Stimulated activated CD4-positive, alpha-beta T cell treated with anti-CD3 and anti-CD28 coated beads, Interleukin-2, amount 100 ng/mL, for 24 hours (primary cell): ENCODE measurements at places on chromosomes 1 and 21.
A peak's percentile ranks its signal among the peaks of the same experiment; 100 is the strongest.

- DNase-seq = no peak
Observed at GRCh38 chr1:240820816-240821215, 208.9 kb upstream of the GREM2 start.

DNA sequence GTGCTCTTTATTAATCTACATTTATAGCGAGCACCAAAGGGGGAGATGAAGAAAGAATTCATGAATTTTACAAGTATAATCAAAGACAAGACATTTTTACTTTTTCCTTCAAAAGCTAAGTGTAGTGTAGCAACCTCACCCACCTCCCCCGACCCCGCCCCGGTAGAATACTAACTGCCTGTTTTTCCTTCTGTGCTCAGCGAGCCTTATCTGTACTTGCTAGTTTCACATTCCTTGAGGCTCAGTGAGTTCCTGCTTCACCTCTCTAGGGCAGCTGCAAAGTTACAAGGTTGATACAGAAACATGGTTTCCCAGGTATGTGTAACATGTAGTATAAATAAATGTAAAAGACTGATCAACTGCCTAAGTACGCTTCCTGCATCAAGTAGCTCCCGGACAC is 86.5 kb downstream of the LIPI start:
- no peak for DNase-seq

DNA sequence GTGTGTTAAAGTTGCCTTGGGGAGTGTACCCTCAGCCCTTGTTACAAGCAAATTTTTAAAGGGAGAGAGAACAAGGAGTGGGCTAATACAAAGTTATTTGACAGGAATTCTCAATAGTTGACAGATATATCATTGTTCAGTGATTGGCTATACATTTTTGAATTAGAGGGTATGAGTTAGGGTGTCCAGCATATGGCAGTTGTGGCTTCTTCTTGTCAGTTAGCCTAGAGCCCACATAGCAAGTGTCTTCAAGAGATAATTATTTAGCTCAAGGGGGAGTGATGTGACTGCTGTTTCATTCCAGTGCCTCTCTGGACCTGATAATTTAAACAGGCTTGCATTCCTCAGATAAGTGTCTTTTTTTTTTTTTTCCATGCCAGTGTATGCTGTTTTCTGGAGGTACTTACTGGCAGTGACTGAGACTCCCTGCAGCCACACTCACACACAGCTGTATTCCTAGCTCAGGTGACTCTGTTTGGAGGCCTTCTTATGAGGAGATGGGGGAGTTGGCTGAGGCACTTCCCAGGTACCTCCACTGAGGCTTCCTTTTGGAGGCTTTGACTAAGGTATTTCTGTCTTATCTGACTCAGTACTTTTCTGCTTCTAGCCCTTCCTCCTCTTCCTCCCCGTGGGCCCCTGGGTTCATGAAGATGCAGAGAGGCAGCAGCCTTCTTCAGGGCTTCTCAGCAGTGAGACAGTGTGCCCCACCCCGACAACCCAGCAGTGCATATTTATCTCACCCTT is 32.3 kb downstream of the IVNS1ABP start:
- DNase-seq = no peak

DNA sequence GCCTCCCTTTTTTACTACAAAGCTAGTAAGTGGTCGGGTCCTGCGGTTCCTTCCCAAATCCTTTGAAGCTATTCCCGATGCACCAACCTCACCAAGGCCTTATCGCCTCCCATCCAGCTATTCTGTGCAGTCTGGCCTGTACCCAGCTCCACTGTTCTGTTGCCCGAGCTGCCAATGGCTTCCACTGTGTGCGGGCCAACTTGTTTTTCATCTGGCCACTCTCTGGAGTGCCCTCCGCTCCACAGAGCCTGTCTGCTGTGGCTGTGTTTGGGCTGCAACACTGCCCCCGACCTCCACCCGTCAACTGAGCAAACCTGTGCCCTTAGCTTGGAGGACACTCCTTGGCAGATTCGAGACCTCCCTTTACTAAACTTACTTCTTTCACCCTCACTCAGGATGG is 125.0 kb downstream of the KIAA0319L start:
- DNase-seq = no peak

DNA sequence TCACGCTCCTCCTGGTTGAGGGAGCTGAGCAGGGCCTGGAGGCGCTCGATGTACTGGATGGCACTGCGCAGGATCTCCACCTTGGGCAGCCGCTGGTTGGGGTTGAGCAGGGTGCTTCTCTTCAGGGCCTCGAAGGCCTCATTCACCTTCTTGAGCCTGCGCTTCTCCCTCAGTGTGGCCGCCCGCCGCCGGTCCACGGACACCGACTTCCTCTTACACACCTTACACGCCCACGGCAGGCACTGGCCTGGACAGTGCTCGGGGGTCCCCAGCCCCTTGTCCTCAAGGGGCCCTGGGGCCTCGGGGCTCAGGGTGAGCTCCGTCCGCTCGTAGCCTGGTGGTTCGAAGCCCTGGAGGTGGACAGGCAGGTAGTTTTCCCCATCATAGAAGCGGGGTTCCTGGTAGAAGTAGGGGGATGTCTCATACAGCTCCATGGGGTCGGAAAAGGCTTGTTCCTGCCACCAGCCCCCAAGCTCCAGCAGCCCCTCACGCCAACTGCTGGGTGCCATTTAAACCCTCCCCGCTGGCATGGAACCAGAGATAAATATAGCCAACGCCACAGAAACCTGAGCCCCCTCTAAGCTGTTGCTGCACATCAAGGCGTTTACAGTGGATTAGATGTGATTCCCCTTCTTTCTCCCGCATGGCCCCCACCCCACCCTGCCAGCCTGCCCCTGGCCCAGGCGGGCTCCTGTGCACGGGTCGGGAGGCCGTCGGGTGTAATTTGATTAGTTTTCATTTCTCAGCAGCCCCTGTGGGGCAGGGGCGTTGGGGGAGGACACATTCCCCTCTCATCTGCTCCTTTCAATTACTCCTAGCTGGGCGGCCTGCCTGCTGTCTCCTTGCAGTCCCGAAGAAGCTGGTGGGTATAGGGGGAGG is at the start of gene MYOG:
Gene MYOG, minus strand, starts transcription at position 485 of the 879 bp plus-strand sequence. Its CDS starts 51 bp downstream, at position 434.
- no peak for DNase-seq

DNA sequence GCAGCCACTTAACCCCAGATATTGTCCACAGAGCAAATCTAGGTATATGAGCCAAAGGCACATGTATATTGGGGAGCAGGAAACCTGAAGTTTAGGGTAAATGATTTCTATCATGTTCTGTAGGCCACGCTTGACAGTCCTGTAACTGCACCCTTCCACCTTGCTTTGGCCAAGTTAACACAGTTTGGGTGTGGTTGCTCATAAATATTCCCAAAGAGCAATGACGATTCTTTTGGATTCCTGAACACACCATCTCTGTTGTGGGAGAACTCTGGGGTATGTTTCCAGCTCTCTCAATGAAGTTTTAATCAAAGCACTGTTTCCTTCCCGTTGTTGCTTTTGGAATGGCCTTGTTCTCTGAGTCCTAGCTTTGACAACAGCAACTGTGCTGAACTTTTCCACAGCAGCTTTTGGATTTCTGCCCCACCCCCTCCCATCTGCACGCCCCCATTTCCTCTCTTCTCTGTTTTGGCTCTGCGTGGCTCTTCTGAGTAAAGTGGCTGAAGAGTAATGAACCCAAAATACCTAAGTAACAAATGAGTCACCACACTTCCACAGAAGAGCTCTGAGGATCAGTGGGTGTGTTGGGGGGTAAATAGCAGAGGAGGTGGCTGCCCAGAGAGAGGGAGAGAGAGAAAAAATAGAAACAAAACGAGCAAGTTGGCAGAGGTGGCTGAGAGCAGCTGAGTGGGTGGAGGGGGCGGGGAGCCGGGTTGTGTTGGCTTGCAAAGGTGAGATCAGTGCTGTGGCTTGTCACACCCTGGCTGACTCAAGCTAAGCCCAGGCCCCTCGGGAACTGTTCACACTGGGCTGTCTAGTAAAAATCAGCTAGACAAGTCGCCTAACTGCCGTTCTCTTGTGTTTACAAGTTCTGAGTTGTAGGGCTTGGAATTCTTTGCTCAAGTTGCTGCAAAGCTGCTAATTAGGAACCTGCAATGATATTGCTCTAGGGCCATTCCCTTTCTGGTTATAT is 26.9 kb upstream of the RAP1A start:
- DNase-seq = peak; percentile 96

- DNase-seq = no peak
Observed at GRCh38 chr1:93596329-93597089, 85.1 kb downstream of the BCAR3 start.

- no peak for DNase-seq
Observed at GRCh38 chr1:214637722-214638458, 34.9 kb downstream of the CENPF start.

- DNase-seq = no peak
Observed at GRCh38 chr21:40881767-40882166, 34.8 kb upstream of the DSCAM start.

DNA sequence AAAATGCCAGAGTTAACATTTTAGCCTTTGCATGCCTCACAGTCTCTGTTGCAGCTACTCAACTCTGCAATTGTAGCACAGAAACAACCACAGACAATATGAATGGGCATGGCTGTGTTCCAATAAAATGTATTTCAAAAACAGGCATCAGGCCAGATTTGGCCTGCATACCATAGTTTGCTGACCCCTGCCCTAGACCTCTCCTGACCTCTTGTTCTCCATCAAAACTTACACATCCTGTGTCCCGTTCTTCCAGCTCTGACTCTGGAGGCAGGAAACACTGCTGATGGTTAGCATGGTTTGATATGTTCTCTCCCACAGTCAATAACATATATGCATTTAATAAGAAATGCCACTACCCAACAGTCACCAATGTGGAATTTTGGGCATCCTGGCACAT is 138.6 kb downstream of the LMX1A start:
- DNase-seq = no peak

DNA sequence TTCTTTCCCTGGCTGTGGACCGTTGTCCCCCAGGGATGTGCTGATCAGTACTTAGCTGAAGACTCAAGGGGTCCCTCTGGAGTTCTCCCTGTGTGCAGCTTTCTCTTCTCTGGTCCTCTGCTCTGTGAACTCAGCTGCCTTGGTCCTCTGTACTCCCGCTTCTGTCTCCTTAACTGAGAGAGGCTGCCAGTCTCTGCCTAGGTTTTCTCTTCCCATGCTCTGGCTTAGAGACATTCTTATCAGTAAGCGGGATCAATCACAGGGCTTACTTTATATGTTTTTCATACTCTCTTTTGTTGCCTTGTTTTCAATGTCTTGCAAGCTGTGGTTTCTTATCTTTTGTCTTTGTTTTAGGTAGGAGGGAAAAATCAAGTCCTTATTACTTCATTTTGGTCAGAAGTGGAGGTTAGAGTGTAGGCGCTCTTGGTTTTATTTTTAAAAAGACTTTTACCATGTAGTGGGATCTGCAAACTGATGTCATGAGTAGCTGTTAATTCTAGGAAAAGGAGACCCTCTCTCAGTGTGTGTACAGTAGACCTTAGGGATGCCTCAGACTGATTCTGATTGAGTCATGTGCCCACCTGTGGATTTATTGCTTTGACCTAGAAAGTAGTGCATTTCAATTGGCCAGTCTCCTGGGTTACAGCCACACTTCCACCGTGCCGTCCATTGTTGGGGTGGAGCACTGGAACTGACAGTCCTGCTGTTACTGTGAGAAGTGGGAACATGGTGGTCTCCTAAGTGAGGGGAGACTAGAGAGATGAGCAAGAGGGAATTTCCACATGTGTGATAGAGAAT is 46.6 kb downstream of the TTC3 start:
- DNase-seq = no peak

DNA sequence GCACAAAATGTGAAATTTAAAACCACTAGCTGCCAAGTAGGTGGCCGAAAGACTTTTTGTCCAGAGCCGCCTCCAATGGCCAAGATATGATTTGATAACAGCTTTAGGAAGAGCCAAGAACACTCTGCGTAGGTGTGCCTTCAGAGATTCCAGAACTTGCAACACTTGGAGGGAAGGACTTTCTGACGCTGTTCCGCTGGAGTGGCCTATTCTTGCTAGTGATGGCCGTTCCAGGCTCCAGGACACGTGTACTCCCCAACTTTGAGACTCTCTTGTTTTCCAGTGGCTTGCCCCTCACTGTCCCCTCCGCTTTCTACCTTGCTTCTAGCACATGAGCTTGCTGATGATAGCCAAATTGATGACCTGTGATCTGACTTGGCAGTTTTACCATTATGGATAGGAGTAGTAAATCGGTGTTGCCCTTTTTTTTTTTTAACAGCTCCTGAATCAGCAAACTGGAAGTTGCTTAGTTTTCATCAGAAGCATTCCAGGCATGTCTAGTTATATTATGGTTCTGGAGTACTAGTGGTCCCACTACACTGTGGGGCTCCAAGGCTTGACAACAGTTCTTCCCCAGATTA is 1.0 kb downstream of the PRDX6 start:
- no peak for DNase-seq

GRCh38 chr21:41891132-41891531 is 12.0 kb upstream of the PRDM15 start:
- DNase-seq = no peak

GRCh38 chr1:16421201-16421600 is 16.0 kb downstream of the SPATA21 start:
- DNase-seq = no peak

GRCh38 chr1:201074018-201074417 is 38.2 kb downstream of the CACNA1S start:
- no peak for DNase-seq

DNA sequence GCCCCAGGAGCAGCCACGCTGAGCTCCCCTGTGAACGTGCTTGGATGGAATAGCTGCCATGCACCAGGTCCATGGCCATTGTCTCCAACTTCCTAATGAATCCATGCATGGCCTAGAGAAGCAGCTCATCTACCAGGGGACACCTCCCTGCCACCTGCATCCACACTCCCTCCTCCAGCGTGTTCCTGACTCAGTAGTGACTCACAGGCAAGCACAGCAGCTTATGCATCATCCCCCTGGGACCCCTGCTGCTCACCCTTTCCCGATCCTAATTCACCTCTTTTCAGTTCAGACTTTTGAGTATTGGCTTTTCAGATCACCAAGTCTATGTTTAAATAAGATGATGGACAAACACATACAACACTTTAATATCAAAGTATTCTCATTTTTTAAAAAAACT is 39.9 kb upstream of the TADA1 start:
- no peak for DNase-seq
